Suprapubic skin (tissue), 4 donors: ENCODE measurements at places on chromosomes 6 and 20. TPM values are rescaled to one million over a fixed set of nuclear protein-coding genes. Genes with fewer than 3 reads are reported as not detected.

The HLA-DPB1 gene
- total RNA-seq: 53.8 TPM

- no peaks in the 10 kb centered on the region for H3K4me1 ChIP-seq
- no peak for DNase-seq
- H3K27me3 ChIP-seq: no peaks in the 10 kb centered on the region
- H3K27ac ChIP-seq: no peak overlapping the region
- no peaks in the 10 kb centered on the region for H3K36me3 ChIP-seq
- H3K4me3 ChIP-seq: no peak overlapping the region
Observed at GRCh38 chr6:130724089-130724488, 103.1 kb upstream of the SMLR1 start.

The ENPP4 gene
- total RNA-seq: 11.0 TPM

The BPI gene
- total RNA-seq: not detected

- H3K4me3 ChIP-seq: no peak overlapping the region
- H3K27ac ChIP-seq: no peak overlapping the region
- H3K4me1 ChIP-seq: no peaks in the 10 kb centered on the region
- DNase-seq: no peak
- H3K27me3 ChIP-seq: no peaks in the 10 kb centered on the region
Observed at GRCh38 chr6:18308070-18308735, 43.9 kb upstream of the DEK start.

The POU5F1 gene
- total RNA-seq: 6.8 TPM

The HLA-DOA gene
- total RNA-seq: 8.9 TPM

The HRH3 gene
- not detected for total RNA-seq

- H3K27ac ChIP-seq: no peak overlapping the region
- H3K36me3 ChIP-seq: no peaks in the 10 kb centered on the region
- peaks cover 22% of the 10 kb centered on the region for H3K4me1 ChIP-seq
- DNase-seq: no peak
Observed at GRCh38 chr6:56851074-56851473, 103.8 kb upstream of the BEND6 start.

DNA sequence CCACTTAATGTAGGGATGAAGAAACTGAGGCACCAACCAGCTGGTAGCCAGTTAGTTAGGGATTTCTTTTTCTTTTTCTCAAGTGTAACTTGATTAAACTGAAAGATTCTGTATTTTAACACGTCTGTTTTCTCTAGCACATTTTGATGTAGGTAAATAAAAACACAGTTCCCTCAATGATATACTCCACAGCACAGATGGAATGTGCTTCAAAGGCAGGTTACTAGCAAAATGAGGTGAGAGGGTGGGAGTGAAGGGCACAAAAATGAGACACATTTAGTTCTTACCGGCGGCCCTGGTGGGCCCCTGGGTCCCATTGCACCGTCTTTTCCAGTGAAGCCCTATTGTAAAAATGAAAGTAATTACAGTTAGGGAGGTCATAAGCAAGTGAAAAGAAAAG, 108.9 kb downstream of the COL12A1 start:
- no peak overlapping the region for H3K27ac ChIP-seq
- H3K36me3 ChIP-seq: peaks cover 11% of the 10 kb centered on the region
- no peak for DNase-seq
- H3K4me1 ChIP-seq: no peaks in the 10 kb centered on the region
- no peak overlapping the region for H3K4me3 ChIP-seq

The MUC22 gene
- not detected for total RNA-seq

The RWDD2A gene
- 3.5 TPM for total RNA-seq
